ENCODE measurements at places on chromosomes 4 and X.

DNA sequence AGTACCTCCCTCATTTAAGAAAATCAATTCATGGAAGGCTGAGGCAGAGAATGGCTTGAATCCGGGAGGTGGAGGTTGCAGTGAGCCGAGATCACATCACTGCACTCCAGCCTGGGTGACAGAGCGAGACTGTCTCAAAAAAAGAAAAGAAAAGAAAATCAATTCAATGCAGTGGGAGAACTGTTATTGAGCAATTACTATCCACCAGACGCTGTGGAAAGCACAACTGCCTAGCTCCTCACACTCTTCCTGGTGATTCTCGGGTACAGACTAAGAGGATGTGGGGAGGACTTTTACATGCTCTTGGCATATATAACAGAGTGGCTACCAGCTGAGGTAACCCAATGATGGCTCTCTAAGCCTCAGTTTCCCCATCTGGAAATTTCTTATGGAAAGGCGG, 2.7 kb upstream of the TMSB4X start:
- DNase-seq: no peak

GRCh38 chr4:8201321-8201781, 2.3 kb downstream of the SH3TC1 start:
- DNase-seq: peak; percentile 81

GRCh38 chr4:8112036-8112576, 46.5 kb downstream of the ABLIM2 start:
- DNase-seq: no peak

- no peak for DNase-seq
Observed at GRCh38 chrX:38970074-38970473, 168.8 kb downstream of the MID1IP1 start.

GRCh38 chr4:154366956-154367355, 124.6 kb downstream of the DCHS2 start:
- DNase-seq: no peak

- DNase-seq: peak; percentile 61
Observed at GRCh38 chr4:145935253-145936141, 3.1 kb downstream of the ZNF827 start.

- DNase-seq: no peak
Observed at GRCh38 chr4:15754323-15754722, 23.8 kb upstream of the CD38 start.

DNA sequence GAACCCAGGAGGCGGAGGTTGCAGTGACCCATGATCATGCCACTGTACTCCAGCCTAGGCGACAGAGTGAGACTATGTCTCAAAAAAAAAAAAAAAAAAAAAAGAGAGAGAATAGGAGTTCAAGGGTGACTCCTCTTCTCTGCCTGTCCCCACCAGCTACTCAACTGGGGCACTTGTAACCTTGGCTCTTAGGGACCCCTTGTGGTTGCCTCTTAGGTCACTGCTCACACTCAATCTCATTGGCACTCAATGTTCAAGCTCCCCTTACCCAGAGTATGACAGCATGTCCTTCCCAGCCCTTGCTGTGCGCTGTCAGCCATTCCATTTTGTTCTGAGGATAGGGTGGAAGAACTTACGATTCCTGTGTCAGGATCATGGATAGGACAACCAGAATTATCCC, 82.4 kb upstream of the BEND4 start:
- DNase-seq: no peak

DNA sequence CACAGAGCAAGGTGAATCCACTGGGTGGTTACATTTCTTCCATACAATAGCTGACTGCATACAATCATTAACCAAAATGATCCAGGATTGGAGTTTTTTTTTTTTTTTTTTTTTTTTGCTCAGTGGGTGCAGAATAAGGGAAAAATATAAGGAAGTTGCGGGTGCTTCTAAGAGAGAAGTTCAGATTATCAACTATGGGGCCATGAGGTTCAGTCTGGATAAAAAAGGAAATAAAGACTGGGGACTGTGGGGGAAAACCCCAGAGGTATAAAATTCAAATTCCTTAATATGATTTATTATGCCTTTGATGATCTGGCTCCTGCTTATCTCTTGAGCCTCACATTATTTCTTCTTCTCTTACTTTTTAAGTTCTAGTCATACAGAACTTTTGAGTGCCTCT, 5.9 kb upstream of the EIF1AX start:
- no peak for DNase-seq

DNA sequence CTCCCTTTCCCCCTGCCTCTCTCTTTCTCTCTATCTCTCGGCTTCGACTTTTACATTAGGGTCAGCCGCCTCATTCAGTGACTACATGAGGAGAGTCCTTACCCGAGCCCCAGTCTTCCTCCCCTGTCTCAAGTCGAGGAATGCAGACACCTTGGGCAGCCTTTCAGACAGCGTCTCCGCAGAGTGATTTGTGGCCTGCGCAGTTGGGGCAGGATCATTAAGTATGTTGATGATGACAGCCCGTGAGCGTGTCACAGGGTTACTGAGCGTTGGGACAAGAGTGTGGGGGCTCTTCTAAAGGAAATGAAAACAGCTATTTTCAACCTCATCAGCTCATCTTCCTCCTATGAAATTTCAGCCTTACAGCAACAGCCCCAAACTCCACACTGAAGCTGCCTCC, 312.1 kb upstream of the GATB start:
- no peak for DNase-seq

DNA sequence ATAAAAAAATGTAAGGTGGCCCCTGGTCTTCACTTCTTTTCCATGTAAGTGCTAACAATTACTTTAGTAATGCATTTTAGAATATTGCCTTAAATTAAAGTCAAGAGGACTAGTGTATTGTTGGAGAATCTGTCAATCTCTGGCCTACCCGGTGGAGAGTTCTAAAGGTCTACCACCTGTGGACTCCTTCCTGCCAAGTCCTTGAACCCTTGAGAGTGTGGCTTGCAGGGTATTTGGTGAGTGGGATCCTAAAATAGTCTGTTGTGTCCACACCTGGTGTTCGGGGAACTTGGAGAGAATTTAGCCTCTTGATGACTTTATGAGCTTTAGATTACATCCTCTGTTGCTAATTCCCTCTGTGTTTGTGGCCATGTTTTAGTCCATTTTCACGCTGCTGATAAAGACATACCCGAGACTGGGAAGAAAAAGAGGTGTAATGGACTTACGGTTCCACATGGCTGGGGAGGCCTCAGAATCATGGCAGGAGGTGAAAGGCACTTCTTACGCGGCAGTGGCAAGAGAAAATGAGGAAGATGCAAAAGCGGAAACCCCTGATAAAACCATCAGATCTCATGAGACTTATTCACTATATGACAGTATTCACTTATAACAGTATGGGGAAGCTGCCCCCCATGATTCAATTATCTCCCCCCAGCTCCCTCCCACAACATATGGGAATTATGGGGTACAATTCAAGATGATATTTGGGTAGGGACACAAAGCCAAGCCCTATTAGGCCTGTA, 23.8 kb downstream of the DDIT4L start:
- DNase-seq: no peak

- DNase-seq: no peak
Observed at GRCh38 chrX:55118574-55118973, 29.8 kb downstream of the PAGE2 start.

- DNase-seq: peak; percentile 27
Observed at GRCh38 chr4:13530823-13531624, 13.3 kb downstream of the NKX3-2 start.

GRCh38 chrX:17376431-17377077, 1.6 kb downstream of the NHS start:
- no peak for DNase-seq

- peak; percentile 60 for DNase-seq
Observed at GRCh38 chr4:38062088-38062775, 102.0 kb downstream of the PTTG2 start.

GRCh38 chrX:68719904-68720614, 72.6 kb downstream of the STARD8 start:
- no peak for DNase-seq

- no peak for DNase-seq
Observed at GRCh38 chr4:88729146-88729760, 31.6 kb upstream of the NAP1L5 start.

DNA sequence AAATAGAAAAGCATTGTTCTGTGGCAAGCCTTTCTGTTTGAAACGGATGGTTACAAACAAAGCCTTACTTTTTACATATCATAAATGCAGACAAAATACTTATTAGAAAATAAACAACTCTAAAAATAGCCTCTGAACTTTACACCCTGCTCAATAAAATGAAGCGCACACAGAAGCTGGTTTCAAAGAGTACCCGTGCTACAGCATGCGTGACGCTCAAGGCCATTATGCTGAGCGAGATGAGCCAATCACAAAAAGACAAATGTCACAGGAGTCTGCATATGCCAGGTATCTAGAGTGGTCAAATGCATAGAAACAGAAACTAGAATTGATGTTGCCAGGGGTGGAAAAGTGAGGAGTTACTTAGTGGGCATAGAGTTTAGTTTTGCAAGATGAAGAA, 326.5 kb upstream of the GATB start:
- DNase-seq: no peak

DNA sequence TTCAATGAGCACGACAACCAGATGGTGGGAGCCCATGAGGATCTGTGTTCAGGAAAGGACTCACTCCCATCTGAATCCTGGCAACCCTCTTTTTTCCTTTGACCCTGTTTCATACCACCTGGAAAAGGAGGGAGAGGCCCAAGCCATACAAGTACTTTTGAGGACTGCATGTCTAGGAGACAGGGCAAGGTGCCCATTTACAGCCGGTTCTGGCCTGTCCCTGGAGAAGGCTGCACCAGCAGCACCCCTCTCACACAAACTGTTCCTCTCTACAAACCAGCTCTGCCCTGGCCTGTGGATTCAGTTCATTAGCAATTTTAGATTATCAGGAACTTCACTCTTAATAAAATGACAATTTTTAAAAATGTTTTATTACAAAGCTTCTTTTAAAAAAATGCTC, 57.5 kb downstream of the HADH start:
- DNase-seq: no peak

DNA sequence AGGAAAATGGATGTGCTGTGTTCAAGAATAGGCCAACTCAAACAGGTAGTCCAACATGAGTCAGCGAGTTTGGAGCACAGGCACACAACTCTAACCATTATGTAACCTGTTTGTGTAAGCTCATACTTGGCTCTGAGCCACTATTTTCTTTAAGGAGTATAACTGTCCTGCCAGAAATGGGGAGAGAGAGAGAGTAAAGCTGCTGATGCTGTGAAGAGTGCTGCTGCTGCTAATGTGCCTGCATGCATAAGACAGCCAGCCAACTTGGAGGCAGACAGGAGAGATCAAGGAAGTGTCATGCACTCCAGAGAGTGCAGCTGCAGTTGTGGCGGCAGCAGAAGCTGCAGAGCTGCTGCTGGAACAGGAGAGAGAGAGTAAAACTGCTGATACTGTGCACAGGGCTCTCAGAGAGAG, 11.7 kb upstream of the STATH start:
- DNase-seq: no peak

DNA sequence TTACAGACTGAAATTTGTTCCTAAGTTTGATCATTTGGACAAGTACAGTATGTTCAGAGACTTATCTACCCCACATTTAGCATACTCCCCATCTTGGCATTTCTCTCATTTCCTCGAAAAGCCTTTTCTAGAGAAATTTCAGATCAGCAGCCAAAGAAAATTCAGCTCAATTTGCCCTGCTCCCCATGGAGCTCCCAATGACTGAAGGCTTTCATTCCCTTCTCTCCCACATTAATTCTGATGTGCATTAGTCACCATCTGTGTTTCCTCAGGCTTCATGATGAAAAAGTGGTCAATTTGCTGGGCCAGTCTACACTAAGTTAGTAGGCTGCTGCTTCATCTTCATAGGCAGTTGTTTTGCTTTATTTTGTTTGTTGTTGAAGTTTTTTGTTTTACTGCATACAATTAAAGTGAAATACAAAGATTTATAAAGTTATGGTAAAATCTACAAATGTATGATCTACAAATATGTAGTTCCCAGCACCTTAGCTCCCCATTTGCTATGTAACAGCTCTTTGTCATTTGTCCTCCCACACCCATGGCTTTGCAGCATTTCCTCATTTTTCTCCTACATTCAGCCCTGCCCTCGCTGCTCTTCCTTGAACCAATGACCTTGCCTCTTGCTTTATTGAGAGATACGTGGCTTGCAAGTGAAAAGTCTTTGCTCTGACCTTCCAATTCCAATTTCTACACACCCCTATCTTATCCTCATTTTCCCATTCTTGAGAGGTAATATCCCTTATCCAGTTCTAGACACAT, 193.9 kb downstream of the ANAPC10 start:
- DNase-seq: no peak

- no peak for DNase-seq
Observed at GRCh38 chr4:161936625-161937550, 226.9 kb downstream of the FSTL5 start.

DNA sequence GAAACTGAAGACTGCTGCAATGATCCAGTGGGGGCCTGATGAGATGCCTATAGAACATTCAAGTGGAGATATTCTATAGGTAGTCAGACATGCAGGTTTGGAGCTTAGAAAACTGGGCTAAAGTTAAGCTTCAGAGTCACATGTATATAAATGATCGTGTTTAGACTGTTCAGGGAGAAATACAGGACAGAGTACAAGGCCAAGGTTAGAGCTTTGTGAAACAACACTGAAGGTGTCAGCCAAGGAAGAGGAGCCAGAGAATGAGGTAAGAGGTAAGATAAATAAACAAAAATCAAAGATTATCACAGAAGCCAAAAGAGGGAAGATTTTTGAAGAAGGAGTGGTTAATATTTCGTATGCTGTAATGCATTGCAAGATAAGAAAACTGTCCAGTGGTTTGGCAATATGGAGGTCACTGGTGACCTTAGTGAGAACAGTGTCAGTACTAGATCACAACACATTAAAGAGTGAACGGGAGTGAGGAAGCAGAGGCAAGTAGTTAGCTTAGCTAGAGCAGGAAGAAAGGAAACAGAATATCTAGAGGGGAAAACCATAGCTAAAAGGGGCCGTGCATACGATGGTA, 58.0 kb upstream of the KLHL13 start:
- DNase-seq: no peak

Measured in GM20000 (cell line).